EH (cell line): ENCODE measurements at places on chromosomes 12 and 14.

DNA sequence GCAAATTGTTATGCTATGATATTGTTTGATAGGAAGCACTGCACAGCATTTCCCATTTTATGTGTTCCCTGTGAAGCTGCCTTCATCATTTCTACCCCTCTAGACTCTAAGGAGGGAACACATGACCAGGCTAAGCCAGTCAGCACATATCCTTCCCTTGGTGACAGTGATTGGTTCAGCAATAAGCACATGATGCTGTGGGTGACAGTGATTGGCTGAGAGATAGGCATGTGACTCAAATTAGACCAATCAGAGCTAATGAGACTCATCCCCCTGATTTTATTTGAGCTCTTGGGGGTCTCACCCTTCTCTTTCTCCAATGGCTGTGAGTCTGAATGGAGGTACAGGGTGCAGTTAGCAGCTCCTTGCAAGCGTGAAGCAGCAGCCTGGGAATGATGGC lies 195.2 kb downstream of the NUAK1 start:
- DNase-seq: no peak

- DNase-seq: peak; percentile 92
Measured at GRCh38 chr12:92136965-92137721, 8.5 kb downstream of the BTG1 start.

DNA sequence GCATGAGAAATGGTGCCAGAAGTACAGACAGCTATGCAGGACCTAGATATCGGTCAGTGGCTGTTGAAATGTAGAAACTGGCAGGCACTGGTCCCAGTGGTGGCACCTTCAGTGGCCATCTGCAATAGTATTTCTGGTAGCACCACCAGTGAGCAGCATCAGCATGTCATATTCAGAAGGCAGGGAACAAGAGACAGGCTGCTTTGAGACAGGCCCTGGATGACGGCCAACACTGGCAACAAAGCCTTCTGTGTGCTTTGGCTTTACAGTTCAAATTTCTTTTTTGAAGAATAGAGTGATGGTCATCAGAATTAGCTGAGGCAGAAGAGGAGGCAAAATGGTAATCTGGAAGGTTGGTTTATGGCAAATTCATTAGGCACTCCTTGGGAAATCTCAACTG lies 273.4 kb upstream of the SLC16A7 start:
- no peak for DNase-seq

GRCh38 chr12:47134005-47134404 lies 54.2 kb upstream of the AMIGO2 start:
- DNase-seq: peak; percentile 50

GRCh38 chr12:119432949-119433348 lies 98.4 kb downstream of the CCDC60 start:
- no peak for DNase-seq

GRCh38 chr12:76548222-76548837 lies 11.2 kb downstream of the OSBPL8 start:
- no peak for DNase-seq

- DNase-seq: no peak
Measured at GRCh38 chr12:70822412-70822811, 98.1 kb downstream of the PTPRR start.

- DNase-seq: peak; percentile 84
Measured at GRCh38 chr12:62977418-62977817, 42.5 kb upstream of the PPM1H start.

DNA sequence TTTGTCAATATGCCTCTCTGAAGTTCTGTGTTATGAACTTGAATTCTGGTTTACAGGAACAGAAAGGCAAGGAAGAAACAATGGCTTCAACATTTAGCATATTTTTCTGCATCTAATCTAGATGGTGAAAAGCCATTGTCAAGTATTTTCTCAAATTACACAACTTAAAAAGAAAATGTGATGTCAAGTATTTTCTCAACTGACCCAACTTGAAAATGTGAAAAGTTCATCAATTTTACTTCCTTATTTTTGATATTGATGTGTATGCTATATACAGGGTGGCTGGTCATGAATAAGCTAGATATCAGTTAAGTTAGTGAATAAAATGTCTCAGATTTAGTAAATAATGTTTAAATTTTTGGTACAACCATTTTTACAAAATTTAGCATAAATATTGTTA lies 196.7 kb downstream of the ALX1 start:
- no peak for DNase-seq

DNA sequence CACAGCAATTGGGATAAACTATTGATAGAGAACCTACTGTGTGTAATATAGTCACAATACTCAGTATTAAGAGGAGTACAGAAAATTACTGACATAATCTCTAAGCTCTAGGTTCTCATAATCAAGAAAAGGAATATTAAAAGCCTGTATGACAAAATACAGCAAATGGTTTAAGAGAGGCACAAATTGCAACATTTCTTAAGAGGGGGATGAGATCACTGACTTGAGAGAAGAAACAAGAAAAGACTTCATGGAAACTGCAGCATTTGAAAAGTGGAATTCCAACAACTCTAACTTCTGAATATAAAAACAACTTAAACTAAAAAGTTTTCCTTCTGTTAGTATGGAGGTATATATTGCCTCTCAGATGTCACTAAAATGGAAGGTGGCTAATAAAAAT lies 89.7 kb downstream of the NUMB start:
- DNase-seq: no peak

GRCh38 chr12:42135259-42135814 lies 9.3 kb downstream of the GXYLT1 start:
- DNase-seq: peak; percentile 79

DNA sequence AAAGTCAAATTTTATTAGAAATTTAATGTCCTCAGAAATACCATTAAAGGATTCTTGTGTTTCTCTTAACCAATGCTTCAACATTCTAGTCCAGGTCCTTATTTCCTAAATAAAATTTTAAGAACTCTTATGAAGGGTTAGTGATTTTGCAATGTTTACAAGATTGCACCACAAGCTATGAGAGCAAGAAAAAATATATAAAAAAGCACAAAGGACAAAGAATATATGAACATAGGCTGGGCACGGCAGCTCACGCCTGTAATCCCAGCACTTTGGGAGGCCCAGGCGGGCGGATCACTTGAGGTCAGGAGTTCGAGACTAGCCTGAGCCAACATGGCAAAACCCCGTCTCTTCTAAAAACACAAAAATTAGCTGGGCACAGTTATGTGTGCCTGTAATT lies 7.7 kb downstream of the RACGAP1 start:
- peak; percentile 34 for DNase-seq
